CMK (cell line): ENCODE measurements at places on chromosomes 3 and 15.

DNA sequence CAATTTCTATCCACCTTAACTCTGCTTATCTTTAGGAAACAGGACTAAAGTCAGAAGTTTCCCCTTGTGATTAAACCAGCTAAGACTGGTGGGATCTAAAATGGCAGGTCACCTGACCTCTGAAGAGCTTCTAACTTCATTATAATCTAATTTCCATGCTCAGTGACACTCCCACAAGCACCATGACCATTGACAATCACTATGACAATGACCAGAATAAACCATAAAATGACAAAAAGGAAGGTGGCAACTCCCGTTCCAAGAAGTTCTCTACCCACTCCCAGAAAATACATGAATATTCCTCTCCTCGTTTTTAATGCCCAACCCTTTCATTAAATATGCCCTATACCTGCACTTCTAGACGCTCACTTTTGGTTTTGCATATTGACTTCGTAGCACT lies 471.2 kb upstream of the CCDC54 start:
- DNase-seq: peak; percentile 2

DNA sequence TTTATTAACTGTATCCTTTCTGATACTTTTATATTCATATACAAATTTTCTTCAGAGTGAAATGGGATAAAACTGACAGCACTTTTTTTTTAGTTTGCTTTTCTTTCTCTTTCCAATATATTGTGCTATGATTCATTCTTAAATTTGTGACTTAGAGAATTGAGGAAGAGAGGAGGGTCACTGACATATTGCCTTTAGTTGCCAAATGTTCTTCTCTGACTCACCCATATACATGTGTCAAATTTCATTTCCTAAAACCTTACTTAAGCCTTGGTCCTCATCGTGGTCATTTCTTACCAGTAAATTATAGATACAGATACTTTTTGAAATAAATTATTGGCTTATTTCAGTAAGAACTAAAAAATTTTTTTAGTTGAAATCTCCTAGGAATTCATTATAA lies 53.9 kb downstream of the CLASP2 start:
- DNase-seq: no peak

DNA sequence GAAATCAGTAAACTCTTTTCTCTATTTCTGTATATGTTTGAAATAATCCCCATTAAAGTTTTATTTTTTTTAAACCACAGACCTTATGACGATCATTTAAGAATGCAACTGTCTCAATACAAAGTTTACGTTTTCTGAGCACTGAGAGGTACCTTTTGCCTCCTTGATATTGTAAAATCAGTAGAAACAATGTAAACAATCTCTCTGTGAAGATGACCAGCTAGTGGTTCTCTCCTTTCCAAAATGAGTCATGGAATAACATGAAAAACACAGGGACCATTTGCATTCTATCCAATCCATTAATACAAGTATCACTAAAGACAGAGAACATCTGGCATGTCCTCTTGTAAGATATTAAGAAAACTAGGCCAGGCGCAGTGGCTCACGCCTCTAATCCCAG lies 48.8 kb downstream of the RAD18 start:
- DNase-seq: no peak

GRCh38 chr3:184679056-184679816 lies 32.6 kb downstream of the MAGEF1 start:
- no peak for DNase-seq

- no peak for DNase-seq
Measured at GRCh38 chr3:105402287-105402801, 35.6 kb downstream of the ALCAM start.

GRCh38 chr3:107413264-107413663 lies 36.0 kb downstream of the CCDC54 start:
- no peak for DNase-seq

DNA sequence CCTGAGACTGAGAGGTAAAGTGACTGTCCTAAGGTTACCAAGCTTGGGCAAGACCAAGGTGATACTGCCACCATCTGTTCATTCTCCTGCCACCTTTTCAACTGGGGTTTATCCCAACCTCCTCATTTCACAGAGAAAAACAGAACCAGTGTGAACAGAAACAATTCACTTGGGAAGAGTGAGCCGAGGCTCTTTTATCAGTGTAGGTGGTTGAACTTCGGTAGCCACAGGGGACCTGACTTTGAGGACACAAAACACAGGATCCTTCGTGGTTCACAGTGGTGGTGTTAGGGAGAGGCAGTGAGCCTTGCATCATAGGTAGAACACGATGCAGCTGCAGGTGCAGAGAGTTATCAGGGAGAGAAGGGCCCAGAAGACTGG lies 72.8 kb upstream of the ICE2 start:
- no peak for DNase-seq

- DNase-seq: no peak
Measured at GRCh38 chr15:89554247-89554646, 21.0 kb upstream of the TICRR start.

GRCh38 chr3:82000350-82000749 lies 238.9 kb upstream of the GBE1 start:
- no peak for DNase-seq

- DNase-seq: no peak
Measured at GRCh38 chr3:62164196-62164595, 209.2 kb downstream of the FEZF2 start.

DNA sequence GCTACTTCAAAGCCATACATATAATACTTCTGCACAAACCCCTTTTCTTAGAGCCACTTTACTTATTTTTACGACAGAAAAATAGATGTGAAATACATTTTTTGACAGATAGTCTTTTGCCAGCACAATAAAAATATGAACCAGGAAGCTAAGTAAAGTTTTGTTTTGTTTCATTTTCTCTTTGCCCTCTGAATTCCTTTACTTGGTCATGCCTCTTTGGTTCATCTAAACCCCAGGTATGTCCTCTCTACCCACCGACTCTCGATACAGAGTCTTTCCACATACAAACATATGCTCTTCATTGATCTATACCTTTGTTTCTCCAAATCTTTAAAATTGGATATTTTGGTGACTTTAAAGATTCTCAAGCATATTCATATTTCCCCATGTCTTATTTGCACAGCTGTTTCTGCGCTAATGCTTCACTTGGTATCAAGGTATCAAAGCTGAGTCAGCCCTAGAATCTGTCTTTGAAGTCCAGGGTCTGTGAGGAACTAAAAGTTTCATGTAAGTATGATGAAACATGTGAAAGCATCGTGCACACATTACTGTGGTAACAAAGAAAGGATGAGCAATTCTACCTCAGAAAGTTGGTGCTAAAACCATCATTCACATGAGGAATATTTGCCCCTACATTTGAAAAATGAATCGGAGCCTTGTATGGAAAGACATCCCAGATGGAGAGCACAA lies 845.4 kb downstream of the NAALADL2 start:
- no peak for DNase-seq

DNA sequence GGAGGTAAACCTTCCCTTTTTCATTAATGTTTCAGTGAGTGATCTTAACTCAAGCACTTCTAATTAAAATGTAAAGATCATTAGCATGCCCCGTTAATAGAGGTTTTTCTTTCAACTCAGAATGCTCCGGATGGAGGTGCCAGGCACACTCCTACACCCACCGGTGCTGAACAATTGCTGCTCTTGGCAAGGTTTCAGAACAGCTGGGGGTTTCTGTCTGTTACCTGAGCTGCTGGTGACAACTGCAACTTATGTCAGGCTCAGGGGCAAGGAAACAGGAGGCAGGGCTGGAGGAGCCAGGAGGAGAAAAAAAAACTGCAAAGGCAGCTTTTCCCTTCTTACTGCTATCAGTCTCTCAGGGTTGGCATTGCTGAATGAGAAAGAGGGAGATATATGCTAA lies 250.1 kb downstream of the DIPK2A start:
- no peak for DNase-seq

DNA sequence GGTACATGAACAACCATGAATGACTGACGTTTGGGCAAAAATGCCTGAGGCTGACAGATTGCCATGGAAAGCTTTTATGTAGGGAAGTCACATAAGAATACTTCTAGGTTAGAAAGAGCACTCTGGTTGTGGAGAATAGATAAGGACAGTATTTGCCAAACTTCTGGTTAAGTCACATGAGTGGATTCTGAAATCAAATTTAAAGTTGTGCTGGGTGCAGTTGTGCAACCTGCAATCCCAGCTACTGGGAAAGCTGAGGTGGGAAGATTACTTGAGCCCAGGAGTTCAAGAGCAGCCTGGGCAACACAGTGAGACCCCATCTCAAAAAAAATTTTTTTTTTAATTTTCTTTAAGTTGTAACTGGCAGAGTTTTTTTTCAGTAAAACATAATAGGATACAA lies 7.2 kb upstream of the ZNF148 start:
- DNase-seq: no peak

DNA sequence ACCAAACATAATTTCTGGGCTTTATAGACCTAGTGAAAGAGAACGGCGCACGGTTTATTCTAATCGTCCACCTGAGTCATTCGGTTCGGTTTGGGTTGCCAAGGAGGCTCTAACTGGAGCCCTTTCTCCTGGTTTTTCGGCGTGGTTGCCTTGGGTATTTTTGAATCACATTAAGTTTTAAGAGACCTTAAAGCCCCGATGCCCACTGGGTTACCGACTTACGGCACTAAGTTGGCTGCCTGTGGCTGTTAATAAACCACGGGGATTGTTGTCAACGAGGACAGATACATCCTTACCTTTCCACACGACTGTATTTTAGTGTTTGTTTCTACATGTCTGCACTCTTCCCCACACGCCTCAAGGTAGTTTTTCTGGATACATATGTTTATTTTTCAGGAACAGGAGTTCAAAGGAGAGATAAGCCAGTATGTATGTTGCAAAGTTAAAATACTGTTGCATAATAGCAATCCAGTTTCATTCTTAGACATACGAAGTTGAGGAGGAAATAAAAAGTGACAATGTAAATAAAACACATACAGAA lies 1.2 kb upstream of the ANP32A start:
- DNase-seq: no peak

GRCh38 chr3:195040094-195040493 lies 230.9 kb downstream of the XXYLT1 start:
- no peak for DNase-seq

GRCh38 chr3:19063936-19064335 lies 84.4 kb upstream of the KCNH8 start:
- no peak for DNase-seq

DNA sequence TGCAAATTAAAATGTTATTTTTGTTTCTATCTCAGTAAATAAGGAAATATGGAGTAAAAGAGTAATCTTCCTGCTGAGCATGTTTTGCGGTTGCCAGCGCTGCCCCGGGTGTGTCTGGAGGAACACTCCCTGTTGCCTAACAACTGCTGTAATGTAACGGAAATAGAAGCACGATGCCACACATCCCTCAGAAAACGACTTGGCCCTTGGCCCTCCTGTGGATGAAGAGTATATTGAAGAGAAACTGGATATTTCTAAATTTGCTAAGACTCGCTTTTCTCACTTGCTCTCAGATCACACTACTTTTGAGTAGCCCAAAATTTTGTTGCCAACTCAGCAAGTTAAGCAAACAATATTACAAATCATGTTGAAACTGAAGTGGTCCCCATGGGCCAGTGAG lies 18.9 kb downstream of the CX3CR1 start:
- peak; percentile 66 for DNase-seq

GRCh38 chr3:120370463-120370862 lies 21.3 kb upstream of the LRRC58 start:
- DNase-seq: no peak

DNA sequence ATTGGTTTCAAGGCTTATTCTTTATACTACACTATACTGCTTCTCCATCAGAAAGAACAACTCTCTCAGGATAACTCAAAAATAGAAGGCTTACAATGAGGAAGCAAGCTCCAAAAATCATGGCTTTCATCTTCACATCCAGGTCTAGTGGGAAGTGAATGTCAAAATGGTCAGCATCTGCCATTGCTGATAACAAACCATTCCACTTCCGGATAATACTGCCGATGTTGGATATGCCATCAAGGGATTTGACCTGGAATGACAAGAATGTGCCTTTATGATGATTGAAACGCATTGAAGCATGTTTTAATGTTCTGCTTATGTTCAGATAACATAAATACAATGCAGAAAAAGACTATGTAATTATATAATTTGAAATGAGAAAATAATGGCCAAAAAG lies 34.0 kb upstream of the PLOD2 start:
- peak; percentile 51 for DNase-seq

- no peak for DNase-seq
Measured at GRCh38 chr3:23785097-23785645, 20.6 kb upstream of the UBE2E1 start.

DNA sequence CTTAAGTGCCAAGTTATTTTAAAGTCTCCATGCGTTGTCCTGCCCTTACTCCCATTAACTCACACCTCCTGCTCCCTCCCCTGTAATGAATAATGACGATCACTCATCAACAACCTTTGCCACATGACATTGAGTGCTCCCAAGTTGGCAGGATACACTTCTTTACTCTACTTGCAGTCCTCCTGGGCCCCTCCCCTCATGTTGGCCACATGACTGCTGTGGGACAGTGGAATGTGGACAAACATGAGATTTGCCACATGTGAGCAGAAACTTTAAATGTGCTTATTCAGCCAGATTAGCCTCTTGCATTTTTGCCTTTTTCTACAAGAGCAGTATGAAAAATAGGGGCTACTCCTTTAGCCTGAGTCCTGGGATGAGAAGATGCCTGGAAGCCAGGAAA lies 167.9 kb downstream of the DCLK3 start:
- no peak for DNase-seq

GRCh38 chr3:94071713-94072284 lies 8.9 kb downstream of the NSUN3 start:
- DNase-seq: no peak

DNA sequence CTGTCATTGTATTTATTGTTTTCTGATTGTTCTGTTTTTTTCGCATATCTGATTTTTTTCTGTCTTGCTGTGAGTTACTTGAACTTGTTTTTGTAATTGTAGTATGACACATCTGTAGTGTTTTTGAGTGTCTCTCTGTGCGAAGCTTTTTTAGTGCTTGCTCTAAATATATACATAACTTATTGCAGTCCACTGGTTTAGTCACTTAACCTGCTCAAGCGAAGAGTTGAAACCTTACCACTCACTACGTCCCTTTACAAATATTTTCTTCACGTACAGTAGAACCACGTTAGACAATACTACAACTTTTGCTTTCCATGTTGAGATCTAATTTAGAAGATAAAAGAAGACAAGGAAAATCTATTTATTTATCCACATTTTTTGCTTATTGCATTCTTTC lies 713.0 kb upstream of the GRM7 start:
- DNase-seq: no peak

DNA sequence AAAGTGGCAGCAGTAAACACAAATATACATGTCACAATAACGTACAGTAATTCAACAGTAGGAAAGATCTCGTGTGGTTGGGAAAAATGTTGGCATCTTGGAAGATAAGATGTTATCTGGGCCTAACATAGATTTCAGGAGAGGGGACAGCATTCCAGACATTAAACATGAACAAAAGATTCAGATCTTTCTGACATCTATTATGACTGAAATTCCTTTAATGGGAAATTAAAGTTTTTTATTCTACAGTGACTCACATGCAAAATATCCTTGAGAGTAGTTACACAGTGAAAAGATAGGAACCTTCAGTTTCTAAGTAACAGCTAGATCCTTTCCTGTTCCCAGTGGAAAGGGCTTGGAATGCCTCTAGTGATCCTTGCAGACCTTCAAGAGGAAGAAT lies 9.2 kb downstream of the NDUFB5 start:
- DNase-seq: no peak

GRCh38 chr3:13598201-13598600 lies 49.3 kb downstream of the FBLN2 start:
- DNase-seq: no peak
